Erythroblast (primary cell): ENCODE measurements at places on chromosomes 16 and 17.

- peak; percentile 83 for DNase-seq
Measured at GRCh38 chr17:4950075-4950745, 709 bp upstream of the ENO3 start.

DNA sequence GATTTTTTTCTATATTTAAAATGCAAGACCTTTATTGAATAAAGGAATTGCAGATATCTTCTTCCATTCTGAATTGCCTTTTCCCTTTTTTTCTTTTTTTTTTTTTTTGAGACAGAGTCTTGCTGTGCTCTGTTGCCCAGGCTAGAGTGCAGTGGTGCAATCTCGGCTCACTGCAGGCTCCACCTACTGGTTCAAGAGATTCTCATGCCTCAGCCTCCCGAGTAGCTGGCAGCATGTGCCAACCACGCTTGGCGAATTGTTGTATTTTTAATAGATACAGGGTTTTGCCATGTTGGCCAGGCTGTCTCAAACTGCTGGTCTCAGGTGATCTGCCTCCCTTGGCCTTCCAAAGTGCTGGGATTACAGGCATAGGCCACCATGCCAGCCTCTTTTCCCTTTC is 151.5 kb downstream of the CEP112 start:
- DNase-seq = no peak

DNA sequence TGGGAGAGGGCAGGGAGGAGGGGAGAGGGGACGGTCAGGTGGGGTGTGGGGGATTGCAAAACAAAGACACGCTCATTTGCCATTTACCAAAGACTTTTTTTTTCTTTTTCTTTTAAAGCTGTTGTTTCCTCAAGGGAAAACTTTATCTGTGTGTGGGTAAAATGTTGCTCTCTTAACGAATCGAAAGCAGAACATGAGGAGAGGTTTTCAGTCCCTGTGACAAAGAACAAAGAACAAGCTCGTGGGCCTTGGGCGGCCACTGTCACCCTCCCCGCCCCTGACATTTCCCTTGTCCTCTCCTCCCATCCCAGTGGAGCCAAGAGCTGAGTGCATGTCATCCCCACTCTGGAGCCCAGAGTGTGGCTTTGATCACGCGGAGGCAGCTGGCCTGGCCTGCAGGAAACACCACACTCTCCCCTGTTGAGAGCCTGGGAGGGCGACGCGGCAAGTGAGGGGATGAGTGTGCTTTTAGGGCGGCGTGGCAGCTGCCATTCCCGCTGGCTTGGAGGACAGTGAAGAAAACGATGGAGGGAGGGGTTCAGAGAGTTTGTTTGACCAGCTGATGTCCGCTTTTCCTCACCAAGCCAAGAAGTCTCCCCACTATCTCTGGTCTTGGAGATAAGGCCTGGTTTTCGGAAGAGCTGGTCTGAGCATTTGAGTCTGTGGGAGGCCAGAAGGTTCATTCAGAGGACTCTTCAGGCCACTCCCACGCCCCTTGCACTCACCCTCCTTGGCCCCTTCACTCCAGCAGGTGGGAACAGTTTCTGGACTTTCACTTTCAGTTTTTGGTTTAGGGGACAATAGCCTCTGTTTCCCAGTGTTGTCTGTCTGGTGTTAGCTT is 11.4 kb downstream of the CCR7 start:
- peak; percentile 45 for DNase-seq

GRCh38 chr17:77424585-77425344 is 284.0 kb downstream of the SEC14L1 start:
- no peak for DNase-seq

DNA sequence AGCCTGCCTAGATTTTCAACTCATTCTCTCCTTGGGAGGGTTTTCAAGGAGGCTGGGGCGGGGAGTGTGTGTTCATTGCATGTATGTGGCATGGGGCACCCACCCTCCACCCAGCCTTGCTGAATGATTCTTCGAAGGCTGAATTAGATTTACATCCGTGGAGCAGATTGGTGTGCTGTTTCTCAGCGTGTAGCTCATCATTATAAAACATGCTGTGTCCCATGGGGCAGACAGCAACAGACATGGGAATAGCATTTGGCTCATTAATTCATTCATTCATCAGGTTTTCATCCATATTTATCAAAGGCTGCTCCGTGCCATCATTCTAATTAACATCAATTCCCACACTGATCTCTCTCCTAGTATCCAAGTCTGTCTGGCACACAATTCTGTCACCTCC is 10.6 kb upstream of the CD300A start:
- DNase-seq = no peak

DNA sequence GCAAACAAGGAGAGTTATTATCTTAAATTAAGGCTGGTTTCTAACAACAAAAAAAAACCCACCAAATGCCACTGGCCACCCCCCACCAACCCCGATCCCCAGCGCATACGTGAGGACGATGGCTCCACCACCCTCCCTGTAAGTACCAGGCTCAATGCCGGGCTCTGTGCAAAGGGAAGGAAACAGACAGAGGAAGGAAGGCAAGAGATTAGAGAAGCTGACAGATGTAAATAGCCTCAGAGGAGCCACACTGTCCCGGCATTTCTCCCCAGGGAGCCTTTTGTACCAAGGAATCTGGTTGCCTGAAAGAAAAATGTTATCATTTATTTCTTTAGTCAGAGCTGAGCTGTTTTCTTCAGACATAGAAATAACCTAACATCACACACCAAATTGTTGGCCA is 13.1 kb downstream of the SOST start:
- DNase-seq = no peak

- DNase-seq = no peak
Measured at GRCh38 chr17:18981642-18982424, 22.7 kb downstream of the FAM83G start.

DNA sequence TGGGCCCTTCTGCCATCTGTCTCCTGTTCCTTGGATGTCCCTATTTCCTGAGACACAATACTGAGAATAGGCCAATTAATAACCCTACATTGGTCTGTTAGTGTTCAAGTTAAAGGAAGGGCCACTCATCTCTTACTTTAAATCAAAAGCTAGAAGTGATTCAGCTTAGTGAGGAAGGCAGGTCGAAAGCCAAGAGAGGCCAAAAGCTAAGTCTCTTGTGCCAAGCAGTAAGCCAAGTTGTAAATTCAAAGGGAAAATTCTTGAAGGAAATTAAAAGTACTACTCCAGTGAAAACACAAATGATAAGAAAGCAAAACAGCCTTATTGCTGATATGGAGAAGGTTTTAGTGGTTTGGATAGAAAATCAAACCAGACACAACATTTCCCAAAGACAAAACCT is 28.8 kb downstream of the ANKFN1 start:
- no peak for DNase-seq

DNA sequence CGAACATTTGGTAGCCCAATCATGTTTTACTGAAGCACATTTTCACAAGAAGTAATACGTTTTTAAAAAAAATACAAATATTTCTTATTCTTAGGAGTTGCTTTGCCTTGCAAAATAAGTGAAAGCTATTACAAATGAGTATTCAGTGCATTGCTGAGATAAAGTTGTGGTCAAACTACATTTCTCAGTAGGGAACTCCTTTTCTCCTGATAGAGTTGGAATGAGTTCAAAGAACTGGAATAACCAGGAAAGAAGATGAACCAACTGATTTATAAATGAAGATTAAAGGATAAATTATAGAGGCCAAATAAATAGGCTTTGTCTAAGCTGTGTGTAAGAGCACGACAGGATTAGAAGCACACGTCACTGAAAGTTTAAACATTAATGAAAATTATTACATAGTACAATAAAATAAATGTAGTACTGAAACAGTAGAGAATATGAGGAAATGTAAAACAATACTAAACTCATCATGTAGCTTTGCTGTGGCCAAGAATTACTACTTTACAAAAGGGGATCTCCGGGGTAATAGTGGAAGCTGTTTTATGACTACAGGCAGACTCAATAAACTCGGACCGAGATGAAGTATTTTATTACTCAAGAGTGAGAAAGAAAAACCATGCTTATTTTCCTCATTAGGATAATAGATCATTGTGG is 73.6 kb downstream of the KCNJ2 start:
- no peak for DNase-seq

- no peak for DNase-seq
Measured at GRCh38 chr16:72164691-72165090, 7.3 kb downstream of the PMFBP1 start.

- no peak for DNase-seq
Measured at GRCh38 chr17:66469088-66469442, 166.7 kb downstream of the PRKCA start.

DNA sequence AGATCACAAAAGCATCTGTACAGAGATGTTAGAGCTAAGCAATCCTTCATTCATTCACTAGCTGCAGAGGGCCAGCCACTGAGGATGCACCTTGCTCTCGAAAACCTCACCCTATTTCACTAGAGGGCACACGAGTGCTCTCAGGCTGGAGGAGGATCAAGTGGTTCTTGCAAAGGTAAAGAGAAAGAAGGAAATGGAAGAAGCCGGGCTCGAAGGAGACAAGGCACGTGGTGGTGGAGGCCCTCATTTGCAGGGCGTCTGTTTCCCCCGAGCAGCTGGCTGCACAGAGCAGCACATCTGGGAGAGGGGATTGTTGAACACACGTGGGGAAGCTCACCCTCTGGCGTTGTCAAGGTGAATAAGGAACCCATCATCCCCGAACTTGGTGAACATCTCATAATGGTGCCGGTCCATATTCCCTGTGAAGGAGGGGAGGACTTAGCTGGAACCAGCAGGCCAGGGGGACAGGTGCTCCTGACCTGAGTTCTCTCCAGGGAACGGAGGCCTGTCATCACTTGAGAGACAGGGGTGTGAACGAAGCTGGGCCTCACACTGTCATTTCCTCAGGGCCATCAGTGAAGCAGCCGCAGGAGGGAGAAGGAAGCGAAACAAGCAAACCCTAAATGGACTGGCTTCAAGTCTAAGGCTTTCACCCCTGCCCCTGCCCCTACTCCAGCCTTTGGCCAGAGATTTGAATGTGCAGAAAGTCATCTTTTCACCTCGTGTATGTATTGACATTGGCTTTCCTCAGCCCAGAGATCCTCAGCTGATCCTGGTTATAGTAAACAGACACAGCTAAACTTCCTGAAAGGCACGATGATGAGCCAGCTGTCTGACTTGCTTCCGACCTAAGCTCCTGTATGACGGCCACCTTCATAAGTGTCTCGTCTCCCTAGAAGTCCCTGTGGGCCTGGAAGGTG is 27.6 kb downstream of the PRKAR1A start:
- DNase-seq = no peak

DNA sequence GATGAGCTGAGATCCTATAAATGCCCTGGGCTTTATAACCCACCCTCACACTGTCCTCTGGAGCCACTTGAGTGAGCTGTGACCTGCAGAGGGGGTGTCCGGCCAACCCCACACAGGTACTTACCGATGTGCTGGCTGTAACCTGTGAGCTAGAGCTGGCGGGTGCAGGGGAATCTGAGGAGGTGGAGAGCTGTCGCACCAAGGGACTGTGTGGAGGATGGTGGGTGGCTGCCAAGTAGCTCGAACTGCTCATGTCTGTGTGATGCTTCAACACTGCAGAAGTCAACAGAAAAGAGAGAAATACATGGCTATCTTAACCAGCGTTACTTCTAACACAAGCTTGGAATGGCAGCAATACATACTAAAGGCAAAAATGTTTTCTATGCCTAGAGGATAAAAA is 39.4 kb downstream of the STH start:
- DNase-seq = no peak

- no peak for DNase-seq
Measured at GRCh38 chr17:71639865-71640264, 481.0 kb upstream of the SOX9 start.

- DNase-seq = no peak
Measured at GRCh38 chr17:32732900-32733299, 144.0 kb downstream of the MYO1D start.

DNA sequence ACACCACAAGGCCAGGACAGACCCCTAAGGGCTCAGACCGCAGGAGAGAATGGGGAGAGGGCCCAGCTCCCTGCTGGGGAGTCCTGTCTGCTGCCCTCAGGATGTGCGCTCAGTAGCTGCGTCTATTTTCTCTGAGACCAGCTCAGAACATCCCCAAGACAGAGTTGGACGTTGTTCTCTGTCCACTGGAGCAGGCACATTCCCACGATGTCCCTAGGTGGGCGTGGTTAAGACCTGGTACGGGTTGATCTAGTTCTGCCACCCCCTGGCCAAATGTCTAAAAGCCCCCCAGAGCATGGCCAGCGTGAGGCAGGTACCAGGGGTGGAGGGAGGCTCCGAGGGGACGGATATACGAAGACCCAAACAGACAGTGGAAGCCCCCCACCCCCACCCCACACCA is 842 bp upstream of the CALB2 start:
- no peak for DNase-seq

- no peak for DNase-seq
Measured at GRCh38 chr16:30553393-30553899, 4.7 kb downstream of the ZNF764 start.

- no peak for DNase-seq
Measured at GRCh38 chr17:42131981-42132432, 9.4 kb downstream of the HSPB9 start.

DNA sequence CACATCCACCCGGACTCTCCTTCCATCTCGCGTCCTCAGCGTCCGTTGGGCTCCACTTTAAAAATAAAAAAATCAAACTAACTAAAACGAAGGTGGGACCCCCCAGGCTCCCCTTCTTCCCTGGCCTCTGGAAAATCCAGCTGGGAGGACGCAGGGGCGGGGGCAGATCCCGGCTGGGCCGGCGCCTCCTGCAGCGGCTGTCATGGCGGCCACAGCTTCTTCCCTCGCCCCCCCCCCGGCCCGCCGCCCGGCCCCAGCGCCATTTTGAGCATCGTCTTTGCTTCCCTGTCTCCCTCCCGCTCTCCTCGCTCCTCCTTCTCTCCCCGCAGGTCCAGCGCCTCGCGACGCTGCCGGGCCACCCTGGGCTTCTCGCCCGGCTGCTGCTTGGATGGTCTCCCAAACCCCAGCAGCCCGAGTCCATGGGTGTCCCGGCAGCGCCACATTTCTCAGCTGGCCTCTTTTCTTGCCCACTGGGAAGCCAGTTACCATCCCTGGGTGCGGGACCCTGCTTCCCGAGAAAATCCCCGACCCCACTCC is 3.3 kb downstream of the HOXB2 start:
- peak; percentile 68 for DNase-seq
